ENCODE measurements at places on chromosomes 6 and 20.

DNA sequence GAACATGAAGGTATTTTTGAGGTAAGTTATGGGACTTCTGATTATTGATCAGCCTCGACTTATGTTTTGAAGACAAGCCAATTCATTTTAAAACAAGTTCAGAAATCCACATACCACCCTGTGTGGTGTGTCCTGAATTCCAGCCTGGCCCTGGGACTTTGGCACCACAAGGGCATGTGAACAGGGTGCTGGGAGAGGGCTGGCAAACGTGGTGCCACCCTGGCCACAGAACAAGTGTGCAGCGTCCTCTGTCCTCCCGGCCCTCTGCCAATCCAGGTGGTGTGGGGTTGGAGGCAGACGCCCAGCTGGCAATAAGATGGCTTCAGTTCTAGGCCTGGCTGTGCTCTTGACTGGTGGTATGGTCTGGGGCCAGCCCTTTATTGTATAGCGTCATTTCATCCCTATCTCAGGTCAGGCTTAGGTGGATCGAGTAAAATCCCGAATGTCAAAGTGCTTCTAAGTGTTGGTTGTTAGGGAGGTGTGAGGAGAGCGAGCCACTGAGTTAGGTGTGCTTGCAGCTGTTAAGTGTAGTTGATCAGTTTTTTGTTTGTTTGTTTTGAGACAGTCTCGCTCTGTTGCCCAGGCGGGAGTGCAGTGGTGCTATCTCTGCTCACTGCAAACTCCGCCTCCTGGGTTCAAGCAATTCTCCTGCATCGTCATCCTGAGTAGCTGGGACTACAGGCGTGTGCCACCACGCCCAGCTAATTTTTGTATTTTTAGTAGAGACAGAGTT, 84.2 kb downstream of the RNF144B start:
- DNase-seq: no peak

DNA sequence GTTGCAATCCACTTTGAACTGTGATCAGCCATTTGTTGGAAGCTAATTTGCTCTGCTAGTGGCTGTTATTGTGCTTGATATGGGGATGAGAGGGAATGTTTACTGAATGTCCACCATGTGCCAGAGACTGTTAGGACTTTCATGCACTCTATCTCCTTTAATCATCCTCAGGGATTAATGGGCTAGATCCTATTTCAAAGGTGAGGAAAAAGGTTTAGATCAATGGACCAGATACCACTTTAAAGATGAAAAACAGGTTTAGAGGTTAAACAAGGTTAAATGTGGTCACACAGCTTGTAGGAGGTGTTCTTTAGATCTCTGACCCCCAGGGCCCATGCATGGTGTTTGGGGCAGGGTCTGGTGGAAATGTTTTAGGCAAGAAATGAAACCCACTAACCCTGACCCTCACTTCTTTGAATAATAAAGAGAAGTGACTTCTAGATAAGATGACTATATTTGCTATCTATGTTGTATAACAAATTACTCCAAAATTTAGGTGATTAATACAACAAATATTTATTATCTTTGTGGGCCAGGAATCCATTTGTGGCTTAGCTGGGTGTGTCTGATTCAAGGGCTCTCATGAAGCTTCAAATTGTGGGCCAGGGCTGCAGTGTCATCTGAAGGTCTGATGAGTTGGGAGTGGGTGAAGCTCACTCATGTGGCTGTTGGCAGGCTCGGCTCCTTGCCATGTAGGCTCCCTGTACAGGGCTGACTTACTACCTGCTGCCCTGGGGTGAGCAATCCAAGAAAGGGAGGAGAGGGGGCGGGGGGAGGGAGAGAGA, 127.8 kb upstream of the FOXA2 start:
- no peak for DNase-seq

DNA sequence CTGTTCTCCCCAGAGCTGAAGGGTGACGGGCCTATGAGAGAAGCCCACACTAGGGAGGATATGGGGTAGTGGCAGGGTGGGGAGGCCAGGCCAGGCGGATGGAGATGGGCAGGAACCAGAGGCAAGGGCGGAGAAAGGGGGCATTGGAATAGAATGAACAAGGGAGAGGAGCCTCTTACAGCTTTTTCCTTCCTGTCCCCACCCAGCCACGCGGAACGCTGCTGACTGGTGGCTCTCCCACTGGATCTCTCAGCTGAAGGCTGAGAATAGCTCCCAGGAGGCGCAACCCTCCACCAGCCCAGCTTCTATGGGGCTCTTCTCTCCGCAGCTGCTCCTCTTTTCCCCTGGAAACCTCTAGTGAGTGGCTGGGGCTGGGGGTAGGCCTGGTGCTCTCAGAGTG, 10.8 kb downstream of the DLK2 start:
- DNase-seq: no peak

DNA sequence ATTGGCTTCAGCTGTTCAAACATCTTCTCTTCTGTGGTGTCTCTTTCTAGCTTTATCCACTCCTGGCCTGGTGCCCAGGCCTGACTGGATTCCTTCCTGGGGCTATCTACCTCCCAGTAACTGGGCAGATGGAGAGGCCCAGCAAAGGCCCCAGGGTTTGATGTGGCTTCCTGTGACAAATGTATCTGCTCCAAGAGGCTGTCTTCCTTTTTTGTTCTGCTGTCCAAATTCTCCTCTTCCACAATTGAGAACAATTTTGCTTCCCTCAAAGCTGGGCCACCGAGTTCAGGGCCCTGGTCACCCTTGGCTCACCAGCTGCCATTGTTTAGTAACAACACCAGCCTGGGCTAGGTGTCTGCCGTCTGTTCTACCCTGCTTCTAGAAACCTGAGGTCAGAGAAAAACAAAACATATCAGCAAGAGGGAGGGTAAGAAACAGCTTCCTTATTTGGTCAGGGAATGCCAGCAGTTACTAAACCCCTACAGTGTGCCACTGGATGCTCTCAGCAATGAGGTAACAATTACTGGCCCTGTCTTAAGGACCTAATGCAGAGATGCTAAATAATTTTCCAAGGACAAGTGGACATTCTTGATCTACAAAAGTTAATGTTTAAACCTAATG, 3.9 kb downstream of the ZFP57 start:
- no peak for DNase-seq

- DNase-seq: no peak
These were observed 798 bp downstream of the DSP start for GRCh38 chr6:7542065-7542873.
